ENCODE measurements at places on chromosomes 1 and 21. TPM values are rescaled to one million over a fixed set of nuclear protein-coding genes. Genes with fewer than 3 reads are reported as not detected.

DNA sequence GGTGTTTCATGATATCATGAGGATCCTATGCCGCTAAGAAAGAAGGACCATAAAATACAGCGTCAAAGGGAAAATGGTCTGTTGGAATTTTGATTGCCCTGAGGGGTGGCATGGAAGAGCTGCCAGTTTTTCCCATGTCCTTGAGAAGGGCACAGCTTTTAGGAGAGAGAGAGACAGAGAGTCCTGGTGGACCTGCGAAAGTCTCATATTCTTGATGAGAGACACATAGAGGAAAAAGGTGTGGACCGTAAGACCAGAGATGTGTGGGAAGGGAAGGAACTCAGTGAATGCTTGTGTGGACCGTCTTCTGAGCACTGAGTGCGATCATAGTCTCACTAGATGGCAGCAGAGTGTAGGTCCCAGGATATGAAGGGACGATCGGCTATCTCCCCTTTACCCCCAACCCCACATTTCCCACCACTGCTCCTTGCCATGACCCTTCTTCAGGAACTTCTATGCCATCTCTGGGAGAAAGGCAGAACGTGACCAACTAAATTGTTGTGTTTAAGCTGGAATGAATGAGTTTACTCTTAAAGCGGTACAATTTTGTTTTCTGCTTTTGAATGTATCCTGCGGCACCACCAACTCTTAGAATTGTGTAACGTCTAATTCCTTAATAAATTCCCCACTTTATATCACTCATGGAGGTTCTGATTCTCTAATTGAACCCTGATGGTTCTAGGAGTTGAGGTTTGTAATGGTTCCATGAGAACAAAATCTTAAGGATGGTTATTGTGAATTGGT lies 117.7 kb downstream of the CTH start:
- peak; percentile 15 for DNase-seq
- H3K4me1 ChIP-seq, result no peaks in the 10 kb centered on the region
- no peak overlapping the region for H3K4me3 ChIP-seq
- no peak overlapping the region for H3K27ac ChIP-seq

GRCh38 chr1:206766251-206766856 lies 4.2 kb upstream of the IL19 start:
- no peak overlapping the region for H3K4me3 ChIP-seq
- no peaks in the 10 kb centered on the region for H3K27me3 ChIP-seq
- H3K4me1 ChIP-seq, result no peaks in the 10 kb centered on the region

DNA sequence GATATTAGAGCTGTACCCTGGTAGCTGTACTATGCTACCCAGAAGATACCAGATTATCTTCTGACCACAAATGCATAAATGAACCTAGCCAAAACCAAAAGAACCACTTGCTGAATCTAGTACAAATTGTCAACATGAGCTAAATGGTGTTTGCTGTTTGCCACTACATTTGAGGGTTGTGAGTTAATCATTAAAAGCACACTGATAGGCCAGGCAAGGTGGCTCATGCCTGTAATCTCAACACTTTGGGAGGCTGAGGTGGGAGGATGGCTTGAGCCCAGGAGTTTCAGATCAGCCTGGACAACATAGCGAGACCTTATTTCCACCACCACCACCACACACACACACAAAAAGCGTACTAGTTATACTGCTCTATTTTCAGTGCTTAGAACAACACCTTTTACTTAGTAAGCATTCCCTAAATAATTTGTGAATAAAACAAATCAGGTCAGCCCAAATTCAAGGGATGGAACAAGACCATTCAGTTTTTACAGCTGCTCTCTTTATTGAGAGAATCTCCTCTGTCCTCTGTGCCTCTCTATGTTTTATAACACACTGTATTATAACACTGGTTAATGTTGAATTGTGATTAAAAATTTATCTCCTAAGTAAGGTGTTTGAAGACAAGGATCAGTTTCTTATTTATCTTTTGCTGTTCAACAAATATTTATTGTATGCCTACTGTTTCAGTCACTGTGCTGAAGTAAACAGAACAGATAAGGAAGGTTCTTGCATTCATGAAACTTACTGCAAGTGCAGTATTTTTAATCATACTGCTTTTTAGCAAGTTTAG lies 44.0 kb downstream of the MAGI3 start:
- no peaks in the 10 kb centered on the region for H3K36me3 ChIP-seq
- no peak overlapping the region for H3K27ac ChIP-seq
- no peaks in the 10 kb centered on the region for H3K4me1 ChIP-seq
- no peak for DNase-seq

KRTAP13-4 gene
- total RNA-seq, result not detected

DNA sequence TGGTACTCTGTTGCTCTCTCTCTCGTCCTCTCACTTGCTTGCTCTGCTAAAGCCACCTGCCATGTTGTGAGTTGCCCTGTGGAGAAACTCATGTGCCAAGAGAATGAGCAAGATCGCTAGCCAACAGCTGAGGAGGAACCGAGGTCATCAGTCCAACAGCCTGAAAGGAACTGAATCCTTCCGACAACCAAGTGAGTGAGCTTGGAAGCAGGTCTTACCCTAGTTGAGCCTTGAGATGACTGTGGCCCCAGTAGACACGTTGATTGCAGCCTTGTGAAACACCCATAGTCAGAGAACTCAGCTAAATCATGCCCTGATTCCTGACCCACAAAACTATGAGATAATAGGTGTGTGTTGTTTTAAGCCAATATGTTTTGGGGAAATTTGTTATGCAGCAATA lies 48.1 kb upstream of the BACH1 start:
- no peak overlapping the region for H3K4me3 ChIP-seq
- no peaks in the 10 kb centered on the region for H3K36me3 ChIP-seq
- no peaks in the 10 kb centered on the region for H3K27me3 ChIP-seq

DNA sequence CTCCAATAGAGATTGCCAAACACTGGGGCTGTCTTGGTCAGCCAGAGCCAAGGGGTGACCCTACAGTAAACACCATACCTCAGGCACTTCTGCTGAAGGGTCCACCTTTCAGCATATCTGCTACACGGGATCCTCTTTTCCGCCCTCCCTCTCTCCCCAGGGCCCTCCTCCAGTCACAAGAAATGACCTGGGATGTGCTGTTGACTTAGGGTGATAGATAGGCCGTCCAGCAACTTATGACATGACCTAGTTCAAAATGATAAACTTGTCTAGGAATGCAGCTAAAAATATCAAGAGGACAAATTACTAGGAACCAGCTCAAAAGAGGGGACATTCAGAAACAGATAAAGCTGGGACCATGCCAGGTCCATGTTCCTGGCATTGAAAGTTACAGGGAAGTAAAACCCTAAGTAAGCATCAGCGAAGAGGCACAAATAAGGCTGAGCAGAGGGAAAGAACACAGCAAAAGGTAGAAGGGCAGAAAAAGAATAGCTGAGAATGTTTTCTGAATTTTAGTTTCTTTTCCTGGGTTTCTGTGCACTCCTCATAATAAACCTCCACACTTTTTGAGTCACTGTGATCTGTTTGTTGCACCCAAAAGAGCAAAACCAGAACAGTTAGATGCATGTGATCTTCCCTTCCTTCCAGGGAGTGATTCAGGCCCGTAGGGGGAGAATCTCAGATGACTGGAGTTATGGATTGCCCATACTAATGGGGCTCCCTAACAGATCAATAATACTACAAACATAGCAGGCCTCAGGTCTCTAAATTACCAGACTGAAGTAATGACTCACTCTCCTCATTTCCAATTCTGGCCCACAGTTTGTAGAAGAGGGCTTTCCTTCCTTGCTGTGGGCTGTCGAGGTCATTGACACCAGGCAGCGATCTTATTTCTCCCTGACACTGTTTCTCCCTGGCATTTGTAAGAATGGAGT lies 48.9 kb upstream of the F3 start:
- peak; percentile 28 for DNase-seq
- H3K4me1 ChIP-seq, result peaks cover 52% of the 10 kb centered on the region
- no peaks in the 10 kb centered on the region for H3K27me3 ChIP-seq
- peak overlapping the region; percentile 95 for H3K27ac ChIP-seq

- H3K27me3 ChIP-seq, result no peaks in the 10 kb centered on the region
- H3K36me3 ChIP-seq, result no peaks in the 10 kb centered on the region
- peaks cover 34% of the 10 kb centered on the region for H3K4me1 ChIP-seq
- peak overlapping the region; percentile 90 for H3K27ac ChIP-seq
- H3K4me3 ChIP-seq, result no peak overlapping the region
Observed at GRCh38 chr21:46066591-46067331, 31.2 kb upstream of the COL6A2 start.

CFHR1 gene
- total RNA-seq, result 0.83 TPM

GRCh38 chr1:107000902-107001301 lies 55.6 kb upstream of the PRMT6 start:
- H3K4me3 ChIP-seq, result no peak overlapping the region
- no peaks in the 10 kb centered on the region for H3K36me3 ChIP-seq
- H3K27me3 ChIP-seq, result no peaks in the 10 kb centered on the region
- DNase-seq, result no peak

All from spinal cord (tissue), 10 donors.